ENCODE measurements at places on chromosomes 1 and 21. TPM values are rescaled to one million over a fixed set of nuclear protein-coding genes. Genes with fewer than 3 reads are reported as not detected.

The TNFRSF4 gene
- polyA plus RNA-seq = 0.21 TPM

GRCh38 chr1:170247751-170248521, 102.2 kb downstream of the NTMT2 start:
- DNase-seq = no peak

DNA sequence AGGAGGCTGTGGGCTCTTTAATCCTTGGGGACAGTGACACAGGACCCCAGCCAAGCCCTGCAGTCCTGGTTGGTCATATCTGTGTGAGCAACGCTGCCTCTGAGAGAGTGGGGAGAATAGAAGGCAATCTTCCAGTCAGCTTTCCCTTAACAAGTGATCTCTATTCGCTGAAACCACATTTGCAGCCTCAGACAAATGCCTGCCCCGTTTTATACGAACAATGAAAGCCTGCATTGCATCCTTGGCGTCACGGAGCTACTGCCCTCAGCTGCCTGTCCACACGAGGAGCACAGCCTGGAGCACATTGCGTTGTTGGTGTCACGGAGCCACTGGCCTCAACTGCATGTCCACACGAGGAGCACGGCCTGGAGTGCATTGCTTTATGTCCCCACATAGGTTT, 150.2 kb upstream of the ARHGEF16 start:
- no peak for DNase-seq

The CACHD1 gene
- polyA plus RNA-seq = not detected

GRCh38 chr1:185956881-185957280, 222.7 kb downstream of the HMCN1 start:
- no peak for DNase-seq

The TRIM46 gene
- 0.12 TPM for polyA plus RNA-seq

All from HepG2 (cell line).